CD4-positive, alpha-beta memory T cell (primary cell): ENCODE measurements at places on chromosomes 5 and 9. TPM values are rescaled to one million over a fixed set of nuclear protein-coding genes. Genes with fewer than 3 reads are reported as not detected.

The VDAC1 gene
- polyA plus RNA-seq: 103 TPM

The CCNJL gene
- polyA plus RNA-seq: not detected

The SLC6A19 gene
- polyA plus RNA-seq: not detected

DNA sequence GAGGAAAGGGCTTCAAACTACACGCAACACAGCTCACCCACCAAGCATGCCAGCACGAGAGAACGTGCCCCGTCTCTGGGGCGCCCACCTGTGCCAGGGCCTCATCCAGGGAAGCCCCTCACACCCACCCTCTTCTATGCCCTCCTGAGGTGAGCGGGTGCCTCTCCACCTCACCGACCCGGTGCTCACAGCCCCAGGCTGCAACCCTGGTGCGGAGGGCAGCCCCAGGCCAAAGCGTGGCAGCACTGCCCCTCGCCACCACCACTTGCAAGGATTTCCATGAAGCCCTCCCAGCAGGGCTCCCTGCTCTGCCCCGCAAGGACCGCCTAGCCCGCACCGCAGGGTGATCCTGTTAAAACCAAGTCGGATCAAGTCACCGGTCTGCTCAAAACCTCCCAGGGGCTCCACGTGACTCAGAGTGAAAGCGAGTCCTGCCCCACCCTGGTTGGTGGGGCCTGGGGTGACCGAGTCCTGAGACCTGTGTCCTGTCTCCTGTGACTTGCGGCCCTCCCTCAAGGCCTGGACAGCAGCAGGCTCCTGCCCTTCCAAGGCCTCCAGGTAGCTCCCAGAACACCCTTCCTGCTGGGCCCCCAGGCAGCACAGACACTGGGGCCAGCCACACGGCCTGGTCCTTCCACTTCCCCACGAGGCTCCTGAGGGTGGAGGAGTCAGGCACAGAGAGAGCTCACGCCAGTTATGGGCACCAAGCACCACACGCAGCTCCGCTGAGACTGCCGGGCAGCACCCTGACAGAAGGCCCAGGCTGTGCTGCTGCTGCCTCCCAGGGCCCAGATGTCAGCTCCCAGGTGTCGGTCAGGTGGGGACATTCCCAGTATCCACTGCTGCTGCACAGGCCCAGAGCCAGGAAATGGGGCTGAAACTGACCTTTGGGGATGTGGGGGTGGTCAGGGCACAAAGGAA lies 12.7 kb downstream of the BRD3 start:
- no peak for DNase-seq

- no peak for DNase-seq
These were observed 144.9 kb downstream of the GIN1 start for GRCh38 chr5:102975045-102975444.

- no peak for DNase-seq
These were observed 73.6 kb downstream of the ANKRD55 start for GRCh38 chr5:56159521-56159947.

DNA sequence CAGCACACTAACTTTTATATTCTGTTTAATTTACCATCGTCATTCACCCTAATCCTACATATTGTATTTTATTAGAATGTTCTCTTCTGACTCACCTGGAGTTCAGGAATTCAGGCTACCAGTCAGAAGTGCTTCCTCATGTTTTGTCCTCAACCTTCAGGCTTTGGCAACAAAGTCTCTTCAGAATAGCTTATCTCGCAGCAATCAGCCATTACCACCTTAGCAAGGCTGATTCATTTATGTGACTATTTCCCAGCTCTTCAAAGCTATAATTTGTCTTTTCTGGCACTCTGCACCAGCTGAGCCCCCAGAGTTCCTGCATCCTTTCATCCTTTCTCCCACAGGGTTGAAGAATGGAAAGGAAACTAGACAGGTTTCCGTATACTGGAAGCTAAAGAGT lies 365.5 kb upstream of the CDH18 start:
- no peak for DNase-seq

- no peak for DNase-seq
These were observed 37.7 kb downstream of the TNC start for GRCh38 chr9:115080242-115080641.

DNA sequence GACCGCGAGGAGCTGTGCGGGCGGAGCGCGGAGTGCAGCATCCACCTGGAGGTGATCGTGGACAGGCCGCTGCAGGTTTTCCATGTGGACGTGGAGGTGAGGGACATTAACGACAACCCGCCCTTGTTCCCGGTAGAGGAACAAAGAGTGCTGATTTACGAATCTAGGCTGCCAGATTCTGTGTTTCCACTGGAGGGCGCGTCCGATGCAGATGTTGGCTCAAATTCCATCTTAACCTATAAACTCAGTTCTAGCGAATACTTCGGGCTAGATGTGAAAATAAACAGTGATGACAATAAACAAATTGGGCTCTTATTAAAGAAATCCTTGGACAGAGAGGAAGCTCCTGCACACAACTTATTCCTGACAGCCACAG lies 590 bp downstream of the PCDHA6 start:
- no peak for DNase-seq

DNA sequence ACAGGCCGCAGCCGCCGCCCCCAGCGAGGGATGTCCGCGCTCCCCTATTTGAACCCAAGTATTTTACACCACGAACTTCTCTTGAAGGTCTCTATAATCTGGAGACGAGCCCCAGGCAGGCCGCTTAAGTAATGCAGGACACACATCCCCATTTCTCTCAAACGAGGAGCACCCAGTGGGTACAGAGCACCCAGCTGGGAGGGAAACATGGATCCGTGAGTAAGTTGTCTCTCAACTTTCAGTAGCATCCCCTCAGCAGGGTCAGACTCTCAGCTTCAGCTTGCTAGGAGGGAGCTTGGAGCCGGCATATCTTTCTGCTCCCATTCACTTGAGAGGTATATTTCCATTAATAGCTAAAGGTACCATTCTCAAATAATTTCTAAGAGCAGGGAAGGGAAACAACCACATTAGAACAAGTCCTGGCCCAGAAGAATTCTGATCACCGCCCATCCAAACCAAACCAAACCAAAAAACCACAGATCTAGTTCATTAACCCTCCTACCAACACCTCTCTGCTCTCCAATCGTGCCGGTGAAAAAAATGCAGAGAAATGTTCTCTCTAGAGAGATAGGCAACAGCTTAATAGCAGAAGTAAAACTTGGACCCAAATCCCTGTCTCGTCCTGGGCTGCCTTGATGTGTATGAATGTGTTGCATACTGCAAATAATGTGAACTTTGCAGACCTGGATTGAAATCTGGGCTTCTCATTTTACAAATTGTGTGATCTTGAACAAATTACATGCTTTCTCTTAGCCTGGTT lies 910 bp downstream of the TDRD7 start:
- peak; percentile 10 for DNase-seq
